ENCODE measurements at places on chromosomes 1 and 21.

GRCh38 chr21:33698087-33698860 lies 56.0 kb downstream of the ITSN1 start:
- no peak for DNase-seq

DNA sequence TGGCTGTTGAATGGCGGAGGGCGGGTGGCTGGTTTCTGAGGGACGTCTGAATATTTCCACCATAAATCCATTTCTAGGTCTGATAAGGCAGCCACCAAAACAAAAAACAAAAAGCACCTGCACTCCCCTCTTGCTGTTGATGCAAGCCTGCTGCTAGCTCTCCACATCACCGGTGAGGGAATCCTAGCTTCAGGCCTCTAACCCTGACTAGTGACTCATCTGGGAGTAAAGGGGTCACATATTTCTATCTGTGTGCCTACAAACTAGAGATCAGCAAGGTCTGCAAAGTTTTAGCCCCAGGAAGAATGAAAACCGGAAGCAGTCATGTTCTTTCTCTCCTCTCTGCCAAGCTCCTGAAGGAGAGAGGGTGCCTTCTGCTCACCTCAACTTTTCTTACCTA lies 10.3 kb upstream of the ERMAP start:
- DNase-seq: no peak

- no peak for DNase-seq
These were observed 305.5 kb upstream of the DUSP10 start for GRCh38 chr1:222047366-222047765.

- DNase-seq: no peak
These were observed 2222.6 kb downstream of the MRPL39 start for GRCh38 chr21:23384679-23385078.

GRCh38 chr1:222940095-222940494 lies 125.3 kb downstream of the DISP1 start:
- no peak for DNase-seq

DNA sequence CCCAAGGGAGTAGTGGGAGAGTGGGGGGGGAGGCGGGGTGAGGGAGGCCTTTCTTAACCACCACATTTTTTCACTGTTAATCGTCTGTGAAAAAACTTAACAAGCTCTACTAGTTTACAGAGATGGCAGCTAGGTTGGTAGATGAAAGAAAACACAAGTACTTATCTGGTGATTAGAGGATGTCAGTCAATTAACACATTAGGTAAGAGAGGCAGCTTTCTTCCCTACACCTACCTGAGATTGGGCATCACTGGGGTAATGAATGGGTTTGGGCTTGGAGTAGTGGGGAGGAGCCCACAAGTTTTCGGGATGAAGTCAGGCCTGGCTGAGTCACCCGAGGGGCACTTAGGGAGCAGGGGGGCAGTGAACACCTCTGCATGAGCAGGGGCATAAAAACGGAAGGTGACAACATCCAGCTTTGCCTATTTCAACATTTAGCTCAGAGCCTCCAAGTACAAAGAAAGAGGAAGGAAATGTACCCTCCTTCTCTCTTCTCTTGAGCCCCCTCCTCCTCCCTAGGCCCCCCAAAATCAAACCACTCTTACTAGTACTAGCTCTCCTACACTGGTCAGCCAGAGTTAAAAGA lies 2.5 kb downstream of the LBR start:
- no peak for DNase-seq

DNA sequence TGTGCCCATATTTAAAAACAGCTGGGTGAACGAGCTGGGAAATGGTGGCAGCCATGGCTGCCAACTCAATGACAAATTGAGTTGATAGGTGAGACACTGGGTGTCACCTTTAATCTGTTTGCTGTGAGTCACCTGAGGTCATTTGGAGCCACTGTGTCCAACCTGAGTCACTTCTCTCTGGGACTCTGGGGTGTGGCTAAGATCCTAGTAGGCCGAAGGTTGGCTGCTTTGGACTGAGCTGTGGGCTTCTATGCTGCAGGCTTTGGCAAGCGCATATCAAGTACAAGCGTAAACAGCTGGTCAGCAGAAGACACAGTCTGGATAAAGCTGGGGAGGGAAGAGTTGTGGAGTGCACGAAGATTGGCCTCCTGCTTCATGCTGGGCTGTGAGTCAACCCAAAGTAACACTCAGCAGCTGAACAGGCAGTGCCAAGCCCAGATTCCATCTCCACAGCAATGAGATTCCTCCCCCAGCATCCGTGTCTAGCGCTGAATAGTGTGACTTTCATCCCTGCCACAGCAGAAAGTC lies 24.0 kb downstream of the TEX35 start:
- no peak for DNase-seq

DNA sequence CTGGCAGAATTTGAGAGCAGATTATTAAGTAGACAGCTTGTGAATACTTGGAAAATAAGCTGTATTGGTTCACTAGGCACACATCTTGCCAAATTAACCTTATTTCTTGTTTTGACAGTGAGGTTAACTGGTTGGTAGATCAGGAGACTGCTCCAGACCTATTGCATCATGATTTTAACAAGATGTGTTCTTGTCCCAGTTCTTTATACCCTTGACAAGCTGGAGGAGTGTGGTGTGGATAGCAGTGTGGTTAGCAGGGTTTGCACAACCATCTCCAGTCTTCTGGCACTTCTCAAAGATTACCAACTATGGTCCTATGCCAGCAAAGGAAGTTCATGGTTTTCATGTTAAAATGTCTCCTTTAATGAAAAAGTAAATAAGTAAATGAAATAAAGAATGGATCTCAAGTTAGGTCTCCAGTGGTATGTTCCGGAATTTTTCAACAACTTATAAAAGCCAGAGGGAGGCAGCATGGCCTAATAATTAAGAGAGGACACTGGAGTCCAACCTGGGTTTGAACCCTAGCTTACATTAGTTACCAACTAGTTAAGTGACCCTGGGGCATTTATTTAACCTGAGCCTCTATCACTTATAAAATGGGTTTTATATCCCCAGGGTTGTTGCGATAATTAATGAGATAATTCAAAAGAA lies 34.1 kb downstream of the DDX20 start:
- DNase-seq: no peak

- DNase-seq: no peak
These were observed 35.2 kb upstream of the PLPPR4 start for GRCh38 chr1:99229122-99229521.

GRCh38 chr1:162025541-162025940 lies 1.9 kb upstream of the OLFML2B start:
- DNase-seq: no peak

DNA sequence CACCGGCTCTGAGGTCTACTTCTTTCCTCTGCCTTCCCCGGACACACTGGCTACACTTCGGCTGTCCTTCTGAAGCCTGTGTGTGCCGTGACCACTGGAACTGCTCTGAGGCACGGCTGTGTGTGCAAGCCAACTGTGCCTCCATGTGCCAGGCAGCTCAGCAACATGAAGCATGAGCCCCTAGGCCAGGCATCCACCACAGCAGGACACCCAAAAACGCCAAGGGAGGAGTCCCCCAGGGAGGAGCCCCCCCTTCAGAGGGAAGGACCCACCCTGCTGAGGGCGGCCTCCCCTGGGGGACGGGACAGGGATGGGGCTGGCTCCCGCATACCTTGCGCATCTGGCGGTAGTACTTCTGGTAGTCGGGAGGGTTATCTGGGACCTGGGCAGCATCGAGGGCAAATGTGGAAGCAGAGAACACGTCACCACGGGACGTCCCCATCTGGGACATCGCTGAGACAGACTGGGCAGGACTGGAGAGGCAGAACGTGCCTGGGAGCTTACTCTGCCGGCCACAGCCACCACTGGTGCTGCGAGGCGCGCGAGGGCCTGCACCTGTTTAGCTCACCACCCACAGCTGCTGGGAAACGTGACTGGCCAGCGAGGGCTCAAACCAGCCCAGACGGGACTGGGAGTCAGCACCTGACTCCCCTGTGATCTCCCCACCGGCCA lies 20.5 kb downstream of the LSS start:
- DNase-seq: no peak

DNA sequence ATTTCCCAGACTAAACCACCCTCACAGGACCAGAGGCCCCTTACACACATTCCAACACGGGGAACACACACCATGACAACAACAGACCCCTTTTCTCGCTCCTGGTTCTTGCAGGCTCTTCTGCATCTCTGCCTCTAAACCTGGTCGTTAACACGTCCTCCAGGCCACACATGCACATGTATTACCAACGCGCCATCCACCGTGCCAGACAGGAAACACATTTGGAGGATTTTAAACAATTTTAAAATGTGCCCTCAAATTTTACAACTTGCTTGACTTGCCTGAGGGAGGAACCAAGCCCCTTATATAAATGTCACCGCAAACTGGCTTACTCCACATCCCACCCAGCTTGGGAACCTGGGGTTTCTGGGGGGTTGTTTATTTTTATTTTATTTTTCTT lies 16.9 kb upstream of the EFNA1 start:
- DNase-seq: no peak

DNA sequence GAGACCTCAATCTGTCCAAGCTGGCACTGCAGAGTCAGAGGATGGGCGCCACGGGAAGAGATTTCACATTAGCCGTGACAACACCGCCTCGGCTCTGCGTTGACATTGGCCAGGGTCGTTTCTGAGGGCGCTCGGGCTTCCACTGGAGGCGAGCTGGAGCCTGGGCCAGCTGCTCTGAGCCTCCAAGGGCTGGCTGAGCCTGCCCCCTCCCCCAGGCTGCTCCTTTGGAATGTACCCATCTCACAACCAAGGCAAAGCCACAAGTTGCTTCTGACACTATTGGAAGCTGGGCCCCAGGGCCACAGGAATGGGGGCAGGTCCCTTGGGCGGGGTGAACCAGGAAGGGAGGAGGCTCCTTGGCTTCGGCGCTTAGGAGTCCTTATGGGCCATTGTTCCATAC lies 12.7 kb downstream of the GPR3 start:
- DNase-seq: no peak

DNA sequence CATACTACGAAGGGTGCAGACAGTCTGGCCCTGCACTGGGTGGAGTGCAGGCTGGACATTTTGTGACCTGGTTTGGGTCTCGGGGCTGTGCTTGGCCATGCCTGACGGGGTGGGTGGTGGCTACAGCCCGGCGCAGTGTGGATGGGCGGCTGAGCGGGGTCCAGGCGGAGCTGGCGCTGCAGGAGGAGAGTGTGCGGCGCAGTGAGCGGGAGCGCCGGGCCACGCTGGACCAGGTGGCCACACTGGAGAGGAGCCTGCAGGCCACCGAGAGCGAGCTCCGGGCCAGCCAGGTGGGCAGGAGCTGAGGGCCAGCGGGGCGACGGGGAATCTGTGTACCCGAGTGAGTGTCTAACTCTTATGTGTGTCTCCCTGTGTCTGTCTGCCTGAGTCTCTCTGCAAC lies 14.1 kb downstream of the MFAP2 start:
- no peak for DNase-seq

- DNase-seq: no peak
These were observed 72.0 kb upstream of the FAM20B start for GRCh38 chr1:178953538-178954324.

DNA sequence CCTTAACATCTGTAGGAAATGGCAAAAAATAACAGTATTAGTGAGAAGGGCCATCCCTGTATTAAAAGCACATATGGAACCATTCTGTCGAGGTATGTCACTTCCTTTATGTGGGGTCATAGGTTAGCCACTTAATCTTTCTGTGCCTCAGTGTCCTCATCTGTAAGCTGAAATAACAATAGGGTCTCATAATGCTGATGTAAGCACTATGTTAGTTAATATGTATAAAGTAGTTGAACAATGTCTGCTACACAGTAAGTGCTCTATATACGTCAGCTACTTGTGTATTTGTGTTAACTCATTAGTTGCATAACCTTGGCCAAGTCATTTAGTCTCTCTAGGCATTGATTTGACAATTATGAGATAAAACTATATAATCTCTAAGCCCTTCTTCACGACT lies 11.8 kb downstream of the PLPPR5 start:
- no peak for DNase-seq

- no peak for DNase-seq
These were observed 48.6 kb upstream of the EPS15 start for GRCh38 chr1:51567653-51568052.

- no peak for DNase-seq
These were observed 10.6 kb upstream of the USP1 start for GRCh38 chr1:62426237-62426636.

GRCh38 chr1:211356723-211357407 lies 30.2 kb downstream of the TRAF5 start:
- no peak for DNase-seq

- DNase-seq: no peak
These were observed 17.6 kb downstream of the PBX1 start for GRCh38 chr1:164576291-164577271.

All from stimulated activated CD4-positive, alpha-beta T cell treated with anti-CD3 and anti-CD28 coated beads, Interleukin-15, amount 100 ng/mL, for 1 hour (primary cell).